ENCODE measurements at places on chromosomes 12 and 14.
A peak's percentile ranks its signal among the peaks of the same experiment; 100 is the strongest.

- no peaks in the 10 kb centered on the region for H3K36me3 ChIP-seq
- no peaks in the 10 kb centered on the region for H3K27me3 ChIP-seq
- no peaks in the 10 kb centered on the region for H3K4me1 ChIP-seq
- no peak overlapping the region for H3K27ac ChIP-seq
- no peak overlapping the region for H3K4me3 ChIP-seq
- no peak for DNase-seq
Observed at GRCh38 chr12:124620606-124621295, 53.3 kb upstream of the NCOR2 start.

GRCh38 chr12:64611341-64612284 is 1.3 kb downstream of the RASSF3 start:
- H3K36me3 ChIP-seq, result no peaks in the 10 kb centered on the region
- peak; percentile 44 for DNase-seq
- H3K27me3 ChIP-seq, result no peaks in the 10 kb centered on the region
- H3K27ac ChIP-seq, result peak overlapping the region; percentile 3

GRCh38 chr12:47590771-47591360 is 115.0 kb downstream of the RPAP3 start:
- no peak for DNase-seq
- H3K4me3 ChIP-seq, result no peak overlapping the region
- H3K4me1 ChIP-seq, result peaks cover 6% of the 10 kb centered on the region
- H3K27ac ChIP-seq, result peak overlapping the region; percentile 55
- H3K36me3 ChIP-seq, result no peaks in the 10 kb centered on the region

- H3K36me3 ChIP-seq, result no peaks in the 10 kb centered on the region
- H3K4me3 ChIP-seq, result no peak overlapping the region
- peaks cover 27% of the 10 kb centered on the region for H3K27me3 ChIP-seq
Observed at GRCh38 chr12:52600071-52600470, 1.2 kb downstream of the KRT72 start.

DNA sequence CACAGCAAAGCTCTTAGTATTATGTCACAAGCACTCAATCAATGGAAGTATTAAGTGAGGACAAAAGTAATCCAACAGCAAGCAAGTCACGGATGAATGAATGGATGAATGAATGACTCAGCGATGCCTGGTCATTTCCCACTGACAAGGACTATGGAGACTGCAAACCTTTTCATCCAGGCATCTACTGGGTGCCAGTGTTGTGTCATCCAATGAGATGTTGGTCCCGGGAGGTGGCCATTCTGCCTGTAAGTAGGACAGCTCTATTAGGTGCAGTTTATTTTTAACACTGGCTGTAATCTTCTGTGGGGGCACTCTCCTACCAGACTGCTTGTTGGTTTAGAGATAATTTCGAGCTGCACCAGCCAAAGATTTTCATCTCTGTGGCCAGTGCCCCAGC is 39.4 kb downstream of the STAB2 start:
- H3K27me3 ChIP-seq, result no peaks in the 10 kb centered on the region
- H3K27ac ChIP-seq, result no peak overlapping the region
- no peaks in the 10 kb centered on the region for H3K4me1 ChIP-seq
- H3K4me3 ChIP-seq, result no peak overlapping the region
- H3K36me3 ChIP-seq, result no peaks in the 10 kb centered on the region

GRCh38 chr12:90979951-90980350 is 24.8 kb downstream of the EPYC start:
- H3K4me3 ChIP-seq, result no peak overlapping the region
- H3K27ac ChIP-seq, result no peak overlapping the region

GRCh38 chr12:132074216-132074615 is 69.9 kb downstream of the DDX51 start:
- no peak for DNase-seq
- H3K4me1 ChIP-seq, result no peaks in the 10 kb centered on the region
- no peaks in the 10 kb centered on the region for H3K27me3 ChIP-seq
- peaks cover 25% of the 10 kb centered on the region for H3K36me3 ChIP-seq

DNA sequence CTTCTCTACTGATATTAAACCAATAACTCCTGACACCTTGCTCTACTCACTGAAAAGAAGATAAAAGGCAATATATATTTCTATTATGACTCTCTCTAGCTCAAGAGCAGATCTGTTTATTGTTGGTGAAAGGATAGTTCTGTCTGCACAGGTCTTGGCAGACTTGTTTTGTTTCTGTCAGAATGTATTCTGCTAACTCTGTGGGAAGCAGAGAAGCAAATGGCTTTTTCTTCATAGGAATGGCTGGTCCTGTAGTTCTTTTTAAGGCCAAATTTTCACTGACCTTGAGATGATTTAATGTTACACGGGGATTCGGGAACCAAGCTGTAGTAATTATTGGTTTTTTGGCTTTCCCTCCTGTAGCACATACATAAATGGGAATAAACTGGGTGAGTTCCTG is 512.1 kb downstream of the DIO2 start:
- no peak for DNase-seq
- no peak overlapping the region for H3K27ac ChIP-seq
- no peaks in the 10 kb centered on the region for H3K27me3 ChIP-seq
- H3K36me3 ChIP-seq, result no peaks in the 10 kb centered on the region
- H3K4me1 ChIP-seq, result no peaks in the 10 kb centered on the region

DNA sequence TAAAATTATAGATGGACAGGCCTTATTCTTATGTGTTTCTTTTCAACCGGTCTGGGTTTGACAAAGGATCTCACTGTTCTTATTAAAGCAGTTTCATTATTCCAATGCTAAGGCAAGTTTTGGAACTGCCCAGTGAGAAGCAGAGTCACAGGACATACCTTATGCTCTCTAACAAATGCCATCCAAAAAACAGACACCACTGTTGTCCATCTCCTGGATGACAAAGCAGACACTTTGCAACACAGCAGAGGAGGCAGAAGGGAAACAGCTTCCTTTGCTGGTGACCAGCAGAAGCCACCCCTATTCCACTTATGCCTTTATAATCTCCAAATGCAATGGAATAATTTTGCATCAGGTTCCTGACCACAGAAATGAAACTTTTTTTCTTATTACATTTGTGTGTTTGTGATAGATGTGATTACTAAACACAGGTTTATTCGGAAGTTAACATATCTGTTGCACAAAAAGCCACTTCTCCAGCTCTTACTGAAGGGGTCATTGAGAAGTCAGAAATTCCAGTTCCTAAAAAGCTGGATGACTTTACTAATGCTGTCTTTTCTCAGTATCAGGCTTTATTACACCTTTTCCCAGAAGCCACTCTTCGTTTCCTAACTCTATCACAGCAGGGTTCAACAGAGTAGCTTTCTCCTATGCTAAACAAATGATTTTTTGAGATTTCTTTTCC is 115.6 kb downstream of the BTG1 start:
- H3K36me3 ChIP-seq, result no peaks in the 10 kb centered on the region
- H3K27me3 ChIP-seq, result no peaks in the 10 kb centered on the region
- no peak overlapping the region for H3K4me3 ChIP-seq
- no peaks in the 10 kb centered on the region for H3K4me1 ChIP-seq
- H3K27ac ChIP-seq, result peak overlapping the region; percentile 21

- no peak overlapping the region for H3K27ac ChIP-seq
- DNase-seq, result no peak
- no peaks in the 10 kb centered on the region for H3K36me3 ChIP-seq
- H3K4me1 ChIP-seq, result no peaks in the 10 kb centered on the region
- H3K27me3 ChIP-seq, result no peaks in the 10 kb centered on the region
Observed at GRCh38 chr14:23910876-23911210, 42.7 kb upstream of the DHRS4 start.

DNA sequence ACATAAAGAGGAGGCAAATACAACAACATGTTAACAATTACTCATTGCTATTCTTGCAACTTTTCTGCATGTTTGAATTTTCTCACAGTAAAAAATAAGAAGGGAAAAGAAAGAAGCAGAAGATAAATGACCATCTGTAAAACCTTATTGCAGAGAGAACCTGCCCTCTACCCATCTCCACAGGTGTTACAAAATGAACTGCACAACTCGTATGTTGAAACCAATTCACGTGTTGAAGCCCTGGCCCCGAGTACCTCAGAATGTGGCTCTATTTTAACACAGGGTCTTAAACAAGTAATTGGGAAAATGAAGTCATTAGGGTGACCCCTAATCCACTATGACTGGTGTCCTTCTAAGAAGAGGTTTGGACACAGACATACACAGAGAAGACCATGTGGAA is 39.5 kb downstream of the FOXN3 start:
- no peaks in the 10 kb centered on the region for H3K36me3 ChIP-seq
- no peaks in the 10 kb centered on the region for H3K27me3 ChIP-seq
- H3K4me1 ChIP-seq, result no peaks in the 10 kb centered on the region
- DNase-seq, result no peak
- H3K27ac ChIP-seq, result no peak overlapping the region

DNA sequence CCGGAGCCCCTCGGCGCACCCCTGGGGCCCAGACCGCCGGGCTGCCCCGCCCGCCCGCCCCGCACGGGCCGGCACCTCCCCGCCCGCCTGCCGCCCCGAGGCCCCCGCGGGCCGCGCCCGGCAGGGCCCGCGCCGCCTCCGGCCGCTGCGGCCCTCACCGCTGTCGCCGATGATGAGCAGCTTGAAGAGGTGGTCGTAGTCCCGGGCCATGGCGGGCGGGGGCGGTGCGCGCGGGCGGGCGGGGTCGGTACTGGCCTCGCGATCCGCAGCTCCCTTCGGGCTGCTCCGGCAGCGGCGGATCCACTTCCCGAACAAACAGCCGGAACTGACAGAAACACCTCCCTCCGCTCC is at the start of gene RAB35:
Gene RAB35 (minus strand): TSS at position 313 of the 351 bp plus-strand sequence. CDS start 103 bp downstream, at position 210.
- peak within 1 kb of the TSS; percentile 96 for H3K27ac ChIP-seq
- peaks cover 26% of the 10 kb centered on the region for H3K4me1 ChIP-seq
- no peaks in the 10 kb centered on the region for H3K36me3 ChIP-seq
- H3K27me3 ChIP-seq, result no peaks in the 10 kb centered on the region

- no peak overlapping the region for H3K4me3 ChIP-seq
- no peak for DNase-seq
- no peaks in the 10 kb centered on the region for H3K27me3 ChIP-seq
- no peak overlapping the region for H3K27ac ChIP-seq
- H3K4me1 ChIP-seq, result no peaks in the 10 kb centered on the region
Observed at GRCh38 chr14:84468153-84468552, 1061.8 kb upstream of the FLRT2 start.

DNA sequence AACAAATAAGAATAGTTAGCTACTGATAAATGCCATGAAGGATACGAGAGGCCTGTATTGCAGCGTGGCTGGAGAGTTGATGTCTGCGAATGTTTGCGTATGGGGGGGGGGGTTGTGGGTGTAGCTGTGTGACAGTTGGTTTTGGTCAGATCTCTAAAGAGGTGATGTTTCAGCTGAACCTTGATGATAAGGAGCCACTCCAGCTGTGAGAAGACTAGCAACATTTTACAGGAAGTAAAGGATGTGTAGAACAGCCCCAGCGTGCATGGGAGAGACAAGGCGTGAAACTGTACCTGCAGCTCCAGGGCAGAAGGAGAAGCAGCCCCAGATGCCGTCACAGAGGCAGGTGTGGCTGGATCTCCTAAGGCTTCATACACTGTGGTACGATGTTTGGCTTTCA is 416.9 kb downstream of the TMEM132D start:
- H3K27me3 ChIP-seq, result no peaks in the 10 kb centered on the region
- H3K4me1 ChIP-seq, result no peaks in the 10 kb centered on the region
- H3K4me3 ChIP-seq, result no peak overlapping the region
- H3K27ac ChIP-seq, result no peak overlapping the region

- no peaks in the 10 kb centered on the region for H3K4me1 ChIP-seq
- no peaks in the 10 kb centered on the region for H3K36me3 ChIP-seq
- no peak overlapping the region for H3K4me3 ChIP-seq
Observed at GRCh38 chr12:67457136-67457535, 188.0 kb downstream of the CAND1 start.

GRCh38 chr14:68308726-68309520 is 483.9 kb downstream of the ZFP36L1 start:
- no peaks in the 10 kb centered on the region for H3K27me3 ChIP-seq
- H3K4me3 ChIP-seq, result no peak overlapping the region
- H3K36me3 ChIP-seq, result no peaks in the 10 kb centered on the region
- no peak for DNase-seq
- peaks cover 2% of the 10 kb centered on the region for H3K4me1 ChIP-seq

- H3K27me3 ChIP-seq, result no peaks in the 10 kb centered on the region
- no peaks in the 10 kb centered on the region for H3K4me1 ChIP-seq
- no peak overlapping the region for H3K4me3 ChIP-seq
- DNase-seq, result no peak
Observed at GRCh38 chr12:46926526-46926925, 100.7 kb upstream of the SLC38A4 start.

DNA sequence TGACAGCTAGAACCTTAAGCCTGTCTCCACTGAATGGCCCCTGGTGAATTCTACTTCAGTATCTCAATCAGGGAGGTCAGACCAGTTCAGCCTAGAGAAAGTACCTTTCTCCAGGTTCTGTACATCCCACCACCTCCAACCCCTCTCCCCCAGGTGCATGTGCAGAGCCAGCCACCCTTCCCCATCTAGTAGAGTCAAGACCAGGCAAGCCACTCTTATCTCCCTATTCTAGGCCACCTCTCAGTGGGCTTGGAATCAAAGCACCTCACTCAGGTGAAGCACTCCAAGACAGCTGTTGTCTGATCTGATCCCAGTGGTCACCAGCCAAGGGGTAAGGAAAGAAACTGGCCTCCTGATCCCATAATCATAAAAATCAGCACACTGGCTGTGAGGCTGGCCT is 340.9 kb downstream of the BCL11B start:
- no peak overlapping the region for H3K4me3 ChIP-seq
- no peaks in the 10 kb centered on the region for H3K4me1 ChIP-seq
- no peak for DNase-seq
- H3K27ac ChIP-seq, result no peak overlapping the region
- no peaks in the 10 kb centered on the region for H3K36me3 ChIP-seq

- no peak overlapping the region for H3K27ac ChIP-seq
- no peaks in the 10 kb centered on the region for H3K4me1 ChIP-seq
- no peak overlapping the region for H3K4me3 ChIP-seq
- no peaks in the 10 kb centered on the region for H3K36me3 ChIP-seq
- DNase-seq, result no peak
Observed at GRCh38 chr12:8564656-8565055, 24.0 kb upstream of the CLEC4E start.

DNA sequence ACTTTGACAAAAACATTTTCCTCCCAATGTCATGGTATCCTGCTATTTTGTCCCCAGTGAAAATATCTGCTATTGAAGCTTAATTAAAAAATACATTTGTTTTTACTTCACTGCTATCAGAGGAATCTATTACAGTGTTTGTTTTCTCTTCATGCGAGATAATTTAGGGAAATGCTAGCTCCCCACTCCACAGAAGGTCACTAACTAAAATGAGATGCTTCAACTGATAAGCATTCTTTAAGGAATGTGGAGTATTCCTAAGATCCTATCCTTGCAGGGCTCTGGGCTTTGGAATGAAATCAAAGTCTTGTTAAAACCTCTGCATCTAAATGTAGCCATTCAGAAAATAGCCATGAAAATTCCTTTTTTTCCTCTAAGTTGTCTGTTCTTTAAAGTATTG is 39.5 kb downstream of the PAX9 start:
- no peaks in the 10 kb centered on the region for H3K4me1 ChIP-seq
- no peaks in the 10 kb centered on the region for H3K36me3 ChIP-seq
- no peaks in the 10 kb centered on the region for H3K27me3 ChIP-seq
- DNase-seq, result no peak

GRCh38 chr12:62865937-62866336 is 69.0 kb downstream of the PPM1H start:
- H3K36me3 ChIP-seq, result no peaks in the 10 kb centered on the region
- no peak for DNase-seq
- H3K4me1 ChIP-seq, result no peaks in the 10 kb centered on the region
- no peaks in the 10 kb centered on the region for H3K27me3 ChIP-seq

DNA sequence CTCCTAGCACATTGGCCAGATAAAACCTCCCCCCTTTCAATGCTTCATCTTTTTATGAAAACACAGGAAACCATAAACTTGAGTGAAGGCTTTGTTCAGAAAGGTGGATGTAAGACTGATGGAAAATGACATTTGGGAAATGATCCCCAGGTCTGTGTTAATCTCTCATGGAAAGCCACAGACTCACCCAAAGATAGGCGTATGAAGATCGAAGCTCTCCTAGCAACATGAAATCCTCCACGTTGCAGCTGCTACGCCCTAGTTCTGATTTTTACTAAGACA is 63.4 kb upstream of the PTGR2 start:
- peaks cover 25% of the 10 kb centered on the region for H3K4me1 ChIP-seq
- peak overlapping the region; percentile 98 for H3K27ac ChIP-seq

All from kidney (tissue), 22 donors.